Smooth muscle cell of the coronary artery (primary cell): ENCODE measurements at places on chromosomes 4 and X. TPM values are rescaled to one million over a fixed set of nuclear protein-coding genes. Genes with fewer than 3 reads are reported as not detected.

The VEGFC gene
- 8.9 and 27.3 TPM in 2 replicates for total RNA-seq

The IGSF1 gene
- 0.08 TPM in 1 of 2 replicates, not detected in the other for total RNA-seq

The SYP gene
- 0.08 and 0.12 TPM in 2 replicates for total RNA-seq

The NPY5R gene
- not detected in 2 replicates for total RNA-seq

The SUPT20HL1 gene
- under 0.01 TPM in 1 of 2 replicates, not detected in the other for total RNA-seq

The COX7B2 gene
- total RNA-seq, result not detected in 2 replicates

The C4orf46 gene
- total RNA-seq, result 8.3 and 14.4 TPM in 2 replicates

The KLHL8 gene
- total RNA-seq, result 15.4 and 68.0 TPM in 2 replicates

The ZFP92 gene
- under 0.01 and 0.08 TPM in 2 replicates for total RNA-seq

The GPC3 gene
- total RNA-seq, result under 0.01 and 26.6 TPM in 2 replicates

The TRO gene
- total RNA-seq, result 5.9 and 18.3 TPM in 2 replicates

The CENPVL2 gene
- total RNA-seq, result not detected in 2 replicates

The CXorf49 gene
- total RNA-seq, result not detected in 2 replicates

The ZNF141 gene
- 4.0 and 5.9 TPM in 2 replicates for total RNA-seq

The SLC2A9 gene
- total RNA-seq, result 0.75 and 4.0 TPM in 2 replicates

The ADH1C gene
- 0.08 and 0.12 TPM in 2 replicates for total RNA-seq
